Naive thymus-derived CD4-positive, alpha-beta T cell (primary cell): ENCODE measurements at places on chromosomes 4 and X. TPM values are rescaled to one million over a fixed set of nuclear protein-coding genes. Genes with fewer than 3 reads are reported as not detected.

The FMR1NB gene
- not detected for total RNA-seq

The SHOX gene
- total RNA-seq: not detected

The C4orf51 gene
- not detected for total RNA-seq

The CYTL1 gene
- total RNA-seq: not detected

- peaks cover 6% of the 10 kb centered on the region for H3K27me3 ChIP-seq
- no peak for DNase-seq
Observed at GRCh38 chr4:67332627-67333026, 212.7 kb downstream of the CENPC start.

DNA sequence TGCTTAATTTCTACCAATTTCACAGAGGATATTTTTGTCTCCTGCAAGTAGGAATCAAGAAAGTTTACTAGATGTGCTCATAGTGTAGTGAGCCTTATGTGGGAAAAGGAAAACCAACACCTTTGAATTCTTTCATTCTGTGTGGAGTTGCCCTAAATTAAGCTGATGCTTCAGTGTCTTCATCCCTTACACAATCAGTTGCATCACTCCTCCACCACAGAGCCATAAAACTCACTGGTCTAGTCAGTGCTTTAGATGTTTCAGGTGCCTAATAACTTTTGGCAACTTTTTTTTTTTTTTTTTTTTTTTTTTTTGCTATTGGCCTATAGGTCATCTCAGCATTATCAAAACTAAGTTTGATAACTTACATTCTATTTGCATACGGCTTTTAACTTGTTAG lies 41.5 kb downstream of the HHIP start:
- H3K4me1 ChIP-seq: no peaks in the 10 kb centered on the region
- no peak overlapping the region for H3K4me3 ChIP-seq
- DNase-seq: no peak
- no peaks in the 10 kb centered on the region for H3K27me3 ChIP-seq

DNA sequence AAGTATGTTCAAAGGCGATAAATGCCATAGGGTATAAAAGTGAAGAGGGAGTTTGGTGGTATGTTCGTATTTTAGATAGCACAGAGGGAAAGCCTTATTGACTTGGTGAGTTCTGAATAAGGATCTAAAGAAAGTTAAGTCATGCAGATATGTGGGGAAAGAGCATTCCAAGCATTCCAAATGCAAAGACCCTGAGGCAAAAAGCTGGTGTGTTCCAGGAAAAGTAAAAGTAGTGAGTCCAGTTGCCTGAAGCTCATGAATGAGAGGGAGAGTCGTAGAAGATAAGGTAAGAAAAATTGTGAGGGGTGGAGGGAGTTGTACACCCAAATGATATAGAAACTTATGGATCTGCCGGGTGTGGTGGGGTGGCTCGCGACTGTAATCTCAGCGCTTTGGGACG lies 426.7 kb downstream of the RPA4 start:
- no peaks in the 10 kb centered on the region for H3K4me1 ChIP-seq
- DNase-seq: no peak
- H3K36me3 ChIP-seq: no peaks in the 10 kb centered on the region

- H3K4me1 ChIP-seq: peaks cover 4% of the 10 kb centered on the region
- H3K27ac ChIP-seq: peak overlapping the region; percentile 81
- H3K27me3 ChIP-seq: no peaks in the 10 kb centered on the region
- peaks cover under 1% of the 10 kb centered on the region for H3K36me3 ChIP-seq
- H3K4me3 ChIP-seq: no peak overlapping the region
- DNase-seq: no peak
Observed at GRCh38 chrX:154426916-154427770, 1.3 kb upstream of the ATP6AP1 start.

DNA sequence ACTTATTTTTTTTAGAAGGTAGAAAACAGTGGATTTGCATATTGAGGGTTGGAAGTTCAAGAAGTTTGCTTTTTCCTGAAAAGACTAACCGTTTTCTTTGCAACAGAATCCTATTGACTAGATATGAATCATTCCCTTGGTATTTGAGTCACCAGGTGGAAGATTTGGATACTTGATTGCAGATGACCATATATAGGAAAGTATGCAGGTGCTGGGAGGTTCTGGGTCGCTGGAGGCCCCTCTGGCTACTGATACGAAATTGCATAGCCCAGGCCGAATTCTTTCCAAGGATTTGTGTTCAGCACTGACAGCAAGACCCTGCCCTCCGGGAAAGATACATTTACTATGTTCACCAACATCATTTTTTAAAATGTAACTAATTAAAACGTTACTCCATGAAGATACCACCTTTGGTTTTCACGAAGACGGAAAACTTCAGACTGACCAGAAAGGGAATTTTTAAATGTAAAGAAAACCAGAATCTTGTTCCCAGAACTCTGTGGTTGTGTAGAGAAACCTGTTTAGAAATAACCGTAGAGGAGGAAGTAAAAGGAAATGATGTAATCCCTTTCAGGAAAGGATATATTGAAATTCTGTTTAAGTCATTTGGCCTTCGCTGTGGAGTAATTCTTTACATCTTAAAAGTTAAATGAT lies 946 bp downstream of the ANXA3 start:
- no peaks in the 10 kb centered on the region for H3K4me1 ChIP-seq
- no peak for DNase-seq
- H3K27me3 ChIP-seq: no peaks in the 10 kb centered on the region
- H3K27ac ChIP-seq: no peak overlapping the region

GRCh38 chrX:42151808-42152207 lies 228.5 kb upstream of the CASK start:
- no peaks in the 10 kb centered on the region for H3K4me1 ChIP-seq
- H3K36me3 ChIP-seq: no peaks in the 10 kb centered on the region
- H3K4me3 ChIP-seq: no peak overlapping the region

DNA sequence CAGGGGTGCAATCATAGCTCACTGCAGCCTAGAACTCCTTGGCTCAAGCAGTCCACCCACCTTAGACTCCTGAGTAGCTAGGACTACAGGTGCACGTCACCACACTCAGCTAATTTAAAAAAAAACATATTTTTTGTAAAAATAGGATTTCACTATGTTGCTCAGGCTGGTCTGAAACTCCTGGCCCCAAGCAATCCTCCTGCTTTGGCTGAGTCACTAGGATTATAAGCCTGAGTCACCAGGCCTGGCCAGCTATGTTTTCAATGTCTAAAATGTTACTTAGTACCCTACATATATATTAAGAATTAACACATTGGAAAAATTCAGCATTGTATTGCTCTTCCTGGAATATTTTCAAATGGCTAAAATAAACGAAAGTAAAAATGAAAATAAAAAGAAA lies 37.5 kb downstream of the PNPLA4 start:
- H3K4me3 ChIP-seq: no peak overlapping the region
- H3K4me1 ChIP-seq: no peaks in the 10 kb centered on the region
- H3K27me3 ChIP-seq: no peaks in the 10 kb centered on the region
- H3K27ac ChIP-seq: no peak overlapping the region

DNA sequence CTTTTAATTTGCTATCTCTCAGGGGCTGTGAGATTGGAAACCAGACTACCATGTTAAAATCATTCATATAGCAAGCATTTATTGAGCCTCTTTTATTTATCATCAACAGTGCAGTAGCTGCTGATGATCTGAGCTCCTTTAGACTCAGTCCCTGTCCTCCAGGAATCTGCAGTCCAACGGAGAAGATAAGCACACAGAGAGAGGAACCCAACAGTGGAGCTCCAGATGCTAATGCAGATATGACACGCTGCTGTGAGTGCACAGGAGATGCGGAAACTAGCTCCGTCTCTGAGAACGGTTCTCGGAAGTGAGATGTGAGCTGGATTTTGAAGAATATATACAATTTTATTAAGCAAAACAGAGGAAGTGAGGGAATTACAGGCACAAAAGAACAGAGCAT lies 35.4 kb downstream of the DCHS2 start:
- no peaks in the 10 kb centered on the region for H3K4me1 ChIP-seq
- H3K27me3 ChIP-seq: no peaks in the 10 kb centered on the region
- DNase-seq: no peak
- no peak overlapping the region for H3K27ac ChIP-seq
- H3K4me3 ChIP-seq: no peak overlapping the region

DNA sequence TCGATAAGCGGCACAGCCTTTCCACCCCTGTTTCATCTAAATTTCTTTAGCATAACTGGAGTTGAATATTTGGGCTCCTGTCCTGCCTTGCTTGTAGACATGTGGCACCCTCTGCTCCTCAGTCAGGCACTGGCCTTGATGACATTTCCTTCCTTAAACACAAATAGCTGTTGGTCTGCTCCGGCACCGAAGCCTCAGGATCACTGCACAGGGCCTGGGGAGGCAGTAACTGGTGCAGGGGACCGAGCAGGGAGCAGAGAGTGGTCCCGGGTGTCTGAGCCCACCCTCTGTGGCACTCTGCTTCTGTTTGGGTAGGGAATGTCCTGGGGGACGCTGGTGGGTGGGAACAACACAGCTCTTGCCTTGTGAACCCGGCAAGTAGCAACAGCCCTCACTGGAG lies 13.6 kb downstream of the RGS12 start:
- peaks cover 35% of the 10 kb centered on the region for H3K4me1 ChIP-seq
- no peaks in the 10 kb centered on the region for H3K36me3 ChIP-seq
- H3K4me3 ChIP-seq: no peak overlapping the region
- DNase-seq: no peak
- H3K27ac ChIP-seq: no peak overlapping the region

- H3K27me3 ChIP-seq: no peaks in the 10 kb centered on the region
- H3K4me3 ChIP-seq: no peak overlapping the region
- H3K27ac ChIP-seq: no peak overlapping the region
- H3K4me1 ChIP-seq: no peaks in the 10 kb centered on the region
- no peak for DNase-seq
- H3K36me3 ChIP-seq: no peaks in the 10 kb centered on the region
Observed at GRCh38 chr4:44493924-44494323, 45.3 kb upstream of the KCTD8 start.

DNA sequence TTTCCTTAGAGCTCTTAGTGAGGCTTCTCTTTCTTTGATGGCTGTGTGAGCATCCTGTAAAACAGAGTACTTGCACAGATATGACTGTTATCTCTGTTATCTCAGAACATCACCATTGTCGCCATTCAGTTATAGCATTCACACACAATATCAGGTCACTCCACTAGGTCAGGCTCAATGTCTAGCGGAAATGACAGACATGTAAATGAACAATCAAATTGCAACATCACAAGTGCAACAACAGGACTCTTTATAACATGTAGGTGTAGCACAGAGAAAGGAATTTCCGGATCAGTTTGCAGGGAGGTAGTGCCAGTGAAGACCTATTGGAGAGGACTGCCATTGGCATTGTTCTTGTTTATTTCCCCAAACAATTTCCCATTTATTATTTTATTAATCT lies 43.2 kb upstream of the IGSF1 start:
- no peaks in the 10 kb centered on the region for H3K4me1 ChIP-seq
- no peaks in the 10 kb centered on the region for H3K36me3 ChIP-seq
- no peaks in the 10 kb centered on the region for H3K27me3 ChIP-seq
- H3K4me3 ChIP-seq: no peak overlapping the region
- DNase-seq: no peak

GRCh38 chr4:182207830-182208396 lies 35.3 kb upstream of the TENM3 start:
- H3K27me3 ChIP-seq: no peaks in the 10 kb centered on the region
- H3K27ac ChIP-seq: no peak overlapping the region
- H3K4me1 ChIP-seq: no peaks in the 10 kb centered on the region
- DNase-seq: no peak
